Caco-2 (cell line): ENCODE measurements at places on chromosomes 7 and 10. TPM values are rescaled to one million over a fixed set of nuclear protein-coding genes. Genes with fewer than 3 reads are reported as not detected.

Gene PHKG1
- total RNA-seq, result 1.1 and 1.6 TPM in 2 replicates

Gene CUZD1
- 2.1 and 2.2 TPM in 2 replicates for total RNA-seq

Gene TMEM196
- total RNA-seq, result not detected in 2 replicates

Gene C7orf57
- total RNA-seq, result not detected in 2 replicates

Gene XRCC2
- total RNA-seq, result 16.8 and 18.5 TPM in 2 replicates

Gene DHTKD1
- total RNA-seq, result 57.8 and 61.4 TPM in 2 replicates

Gene MCM10
- 55.0 and 62.6 TPM in 2 replicates for total RNA-seq

Gene VIM
- 50.4 and 53.7 TPM in 2 replicates for total RNA-seq

Gene CAV1
- 4.9 and 6.0 TPM in 2 replicates for total RNA-seq

Gene GPR15LG
- total RNA-seq, result not detected in 2 replicates

Gene NXPH1
- total RNA-seq, result 1.2 and 3.1 TPM in 2 replicates

Gene ADARB2
- 0.27 and 0.42 TPM in 2 replicates for total RNA-seq
